Right cardiac atrium (tissue), 5 donors: ENCODE measurements at places on chromosomes 3 and 15.

- DNase-seq = no peak
Observed at GRCh38 chr3:149954812-149955211, 15.9 kb downstream of the PFN2 start.

- no peak for DNase-seq
Observed at GRCh38 chr3:40237889-40238571, 71.5 kb upstream of the EIF1B start.

DNA sequence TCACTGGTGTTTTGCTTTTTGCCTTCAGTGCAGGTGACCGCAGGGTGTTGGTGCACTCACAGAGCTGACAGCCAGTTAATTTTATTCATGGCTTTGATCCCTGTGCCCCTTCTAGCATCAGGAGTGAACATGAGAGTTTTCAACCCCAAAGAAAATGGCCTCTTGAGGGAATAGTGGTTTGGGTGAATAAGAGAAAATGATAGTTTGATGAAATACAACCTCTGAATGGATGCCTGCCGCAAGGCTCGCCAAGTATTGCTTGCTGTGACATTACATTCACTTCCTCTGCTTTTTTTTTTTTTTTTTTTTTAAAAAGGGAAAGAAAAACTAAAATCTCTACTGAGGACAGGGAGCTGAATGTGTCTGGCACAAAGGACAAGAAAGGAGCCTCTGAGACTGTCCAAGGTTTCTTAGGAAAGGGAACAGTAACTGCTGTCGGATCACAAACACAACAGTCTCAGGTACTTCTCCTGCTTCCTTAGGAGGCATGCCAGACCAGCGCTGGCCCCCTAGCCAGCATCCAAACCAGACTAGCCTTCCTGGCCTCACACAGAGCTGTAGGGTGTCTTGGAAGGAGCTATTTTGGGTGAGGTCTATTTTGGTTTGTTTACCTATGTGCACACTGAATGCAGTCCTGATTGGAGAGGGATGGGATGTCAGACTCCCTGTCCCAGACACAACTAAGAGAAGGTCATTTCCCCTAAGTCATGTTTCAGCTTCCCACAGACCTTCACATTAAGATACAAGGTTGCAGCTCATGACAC, 29.0 kb downstream of the CCDC80 start:
- DNase-seq = peak; percentile 33

DNA sequence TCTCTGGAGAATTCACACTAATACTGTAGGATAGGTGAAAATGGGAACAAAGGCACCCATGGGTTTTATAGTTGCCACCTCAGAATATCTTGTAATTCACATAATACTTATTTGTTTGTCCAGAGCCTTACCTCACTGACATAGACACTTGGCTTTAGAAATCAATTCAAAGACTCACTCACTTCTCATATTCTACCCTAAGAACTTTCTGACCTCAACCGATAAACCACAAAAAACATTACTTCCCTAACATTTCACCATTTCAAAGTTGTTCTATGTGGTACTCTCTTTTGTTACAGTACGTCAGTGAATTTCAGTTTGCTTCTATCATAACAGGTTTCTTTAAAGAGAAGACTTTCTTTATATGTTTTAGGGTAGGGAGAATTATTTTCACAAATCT, 359.3 kb downstream of the IGSF11 start:
- no peak for DNase-seq

DNA sequence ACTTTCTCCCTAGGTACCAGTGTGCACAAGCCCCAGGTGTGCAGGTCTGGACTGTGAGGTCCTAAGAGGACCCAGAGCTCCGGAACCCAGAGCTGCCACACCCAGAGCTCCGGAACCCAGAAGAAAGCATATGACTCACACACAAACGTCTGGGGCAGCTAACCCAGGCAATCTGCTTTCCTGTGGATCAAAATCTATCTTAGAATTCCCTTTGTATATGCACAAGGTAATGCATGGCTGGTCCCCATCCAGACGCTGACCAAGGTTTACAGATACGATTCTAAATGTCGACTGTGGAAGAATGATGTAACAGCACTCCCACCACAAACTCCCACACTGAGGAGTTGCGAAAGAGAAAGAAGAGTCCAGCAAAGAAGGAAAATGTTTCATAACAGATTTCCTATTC, 15.7 kb downstream of the KCNMB2 start:
- DNase-seq = peak; percentile 49

DNA sequence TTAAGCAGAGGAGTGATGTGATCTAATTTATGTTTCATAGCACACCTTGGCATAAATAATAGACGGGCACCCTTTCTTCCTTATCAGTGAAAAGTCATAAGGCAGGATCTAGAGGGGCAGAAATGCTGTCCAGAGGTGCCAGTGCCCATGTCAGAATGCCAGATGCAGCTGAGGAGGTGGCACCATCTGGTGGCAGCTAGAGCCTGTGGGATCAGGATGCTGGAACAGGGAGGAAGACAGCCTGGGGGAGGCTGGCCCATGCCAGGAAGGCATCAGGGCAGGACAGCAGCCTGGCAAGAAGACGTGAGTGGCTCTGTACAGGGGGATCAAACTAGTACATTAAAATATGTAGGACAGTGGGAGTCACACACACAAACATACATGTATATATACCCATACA, 16.5 kb downstream of the MYH15 start:
- no peak for DNase-seq

DNA sequence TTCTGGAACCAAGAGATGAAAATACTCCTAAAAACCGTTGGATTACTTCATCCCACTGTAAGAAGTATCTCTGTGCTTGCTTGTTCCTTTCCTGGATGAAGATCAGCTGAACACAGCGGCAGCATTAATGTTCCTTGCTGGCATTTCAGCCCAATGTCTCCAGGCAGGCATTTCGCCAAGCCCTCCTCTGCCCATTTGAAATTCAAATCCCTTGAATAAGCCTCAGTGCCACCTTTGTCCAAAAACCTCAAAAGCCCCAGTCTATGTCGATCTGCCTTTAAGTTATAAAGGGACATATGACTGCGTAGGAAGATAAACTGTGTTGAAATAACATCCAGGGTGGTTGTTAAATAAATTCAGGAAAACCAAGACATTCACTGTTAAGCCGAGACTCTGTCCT, 156.8 kb upstream of the PDZRN3 start:
- no peak for DNase-seq

DNA sequence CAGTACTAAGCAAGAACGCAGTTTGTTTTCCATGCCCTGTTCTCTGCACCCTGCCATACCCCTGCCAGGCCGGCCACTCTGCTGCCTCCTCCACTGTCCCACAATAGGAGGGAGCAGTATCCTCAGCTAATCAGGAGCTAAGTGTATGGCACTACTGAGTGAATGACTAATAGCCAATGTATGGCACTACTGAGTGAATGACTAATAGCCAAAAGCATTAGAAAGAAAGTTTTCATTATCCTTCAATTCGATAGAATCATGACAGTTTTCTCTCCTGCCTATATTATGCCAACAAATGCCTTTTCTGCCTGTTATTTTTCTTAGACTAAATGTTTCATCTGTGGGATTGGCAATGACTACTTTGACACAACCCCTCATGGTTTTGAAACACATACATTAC, 107.5 kb upstream of the CHRM5 start:
- DNase-seq = no peak
